Glomerular endothelial cell (primary cell): ENCODE measurements at places on chromosomes 5 and 9. TPM values are rescaled to one million over a fixed set of nuclear protein-coding genes. Genes with fewer than 3 reads are reported as not detected.

Gene DND1
- 0.29 and 1.1 TPM in 2 replicates for total RNA-seq

Gene DAB2IP
- total RNA-seq = 31.7 and 65.8 TPM in 2 replicates

Gene IL13
- total RNA-seq = not detected in 2 replicates

Gene HTR1A
- total RNA-seq = not detected in 2 replicates

Gene RACK1
- 2,136 and 2,867 TPM in 2 replicates for total RNA-seq

DNA sequence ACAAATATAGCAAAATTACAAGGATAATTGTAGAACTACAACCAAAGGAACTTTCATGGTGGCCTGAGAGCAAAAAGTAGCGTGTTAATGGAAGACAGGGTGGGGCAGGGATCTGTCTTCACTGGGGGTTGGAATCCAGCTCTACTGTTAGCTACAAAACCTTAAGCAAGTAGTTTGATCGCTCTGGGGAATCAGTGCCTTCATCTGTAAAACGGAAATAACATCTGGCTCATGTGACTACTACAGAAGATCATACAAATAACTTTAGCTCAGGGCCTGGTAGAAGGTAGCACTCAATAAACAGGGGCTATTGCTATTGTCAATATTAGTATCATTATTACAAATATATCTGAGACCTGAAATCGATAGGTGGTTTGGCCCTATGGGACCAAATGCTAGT is 40.4 kb downstream of the ZNF608 start:
- DNase-seq = no peak

DNA sequence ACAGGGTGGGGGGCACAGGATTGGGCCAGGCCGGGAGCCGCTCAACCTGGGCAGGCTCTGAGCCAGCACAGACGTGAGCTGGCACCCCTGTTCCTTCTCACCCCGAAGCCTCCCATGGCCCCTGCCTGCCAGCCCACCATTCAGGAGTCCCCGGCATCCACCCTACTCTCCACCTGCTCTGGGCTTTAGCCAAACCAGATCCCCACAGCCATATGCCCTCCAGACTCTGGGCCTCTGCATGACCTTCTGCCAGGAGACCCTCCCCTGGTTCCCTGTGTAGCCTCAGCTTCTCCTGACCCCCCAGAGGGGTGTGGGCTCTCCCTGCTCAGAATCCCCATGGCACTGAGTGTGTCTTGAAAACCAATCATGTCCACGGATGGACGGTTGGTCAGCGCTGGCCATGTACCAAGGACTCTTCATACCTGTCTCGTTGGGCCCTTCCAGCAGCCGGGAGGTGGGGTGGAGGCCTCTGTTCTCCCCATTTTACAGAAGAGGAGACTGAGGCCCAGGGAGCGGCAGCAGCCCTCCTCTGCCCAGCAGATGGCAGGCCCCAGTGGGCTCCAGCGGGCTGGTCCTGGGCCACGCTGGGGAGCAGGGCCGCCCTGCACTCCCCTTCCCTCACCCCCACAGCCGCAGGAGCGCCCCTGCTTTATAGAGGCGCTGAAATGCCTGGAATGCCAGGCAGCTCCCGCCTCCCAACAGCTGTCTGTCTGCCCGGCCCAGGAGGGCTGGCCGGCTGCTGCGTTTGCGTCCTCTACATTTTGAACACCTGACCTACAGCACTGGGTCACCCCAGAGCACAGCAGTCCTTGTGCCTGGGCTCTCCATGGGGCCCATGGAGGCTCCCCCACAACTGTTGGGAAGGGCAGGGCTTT is 3.5 kb upstream of the MYMK start:
- DNase-seq = no peak

DNA sequence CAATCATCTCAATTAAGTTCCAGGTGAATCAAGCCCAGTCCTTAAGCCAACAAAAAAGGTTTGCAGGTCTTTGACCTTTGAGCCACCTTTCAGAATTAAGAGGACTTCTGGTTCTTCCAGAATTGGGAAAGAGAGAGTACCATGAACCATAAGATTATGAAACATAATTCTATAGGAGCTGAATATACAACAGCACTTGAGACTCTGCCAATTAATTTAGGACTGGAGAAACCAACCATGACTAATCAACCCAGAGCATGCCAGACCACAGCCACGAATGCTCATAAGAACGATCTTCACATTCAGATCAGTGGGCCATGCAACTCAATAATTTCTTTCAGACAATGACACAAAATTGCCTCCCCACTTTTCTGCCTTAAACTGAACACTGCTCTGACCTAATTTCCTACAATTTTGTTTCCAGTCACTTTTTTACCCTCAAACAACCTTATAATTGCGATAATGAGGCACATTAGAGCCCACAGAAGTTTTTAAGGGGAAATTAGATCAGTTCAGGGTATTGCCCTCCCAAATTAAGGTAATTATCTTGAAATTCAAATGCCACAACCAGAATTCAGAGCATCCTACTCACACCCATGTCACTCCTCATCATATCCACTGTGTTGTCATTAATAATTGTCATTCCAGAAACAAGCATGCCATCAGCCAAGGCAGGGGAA is 213.4 kb downstream of the ATPSCKMT start:
- no peak for DNase-seq

- DNase-seq = no peak
Observed at GRCh38 chr5:37840053-37841034, 503 bp upstream of the GDNF start.

- DNase-seq = no peak
Observed at GRCh38 chr5:118193194-118193905, 795.0 kb downstream of the DTWD2 start.

DNA sequence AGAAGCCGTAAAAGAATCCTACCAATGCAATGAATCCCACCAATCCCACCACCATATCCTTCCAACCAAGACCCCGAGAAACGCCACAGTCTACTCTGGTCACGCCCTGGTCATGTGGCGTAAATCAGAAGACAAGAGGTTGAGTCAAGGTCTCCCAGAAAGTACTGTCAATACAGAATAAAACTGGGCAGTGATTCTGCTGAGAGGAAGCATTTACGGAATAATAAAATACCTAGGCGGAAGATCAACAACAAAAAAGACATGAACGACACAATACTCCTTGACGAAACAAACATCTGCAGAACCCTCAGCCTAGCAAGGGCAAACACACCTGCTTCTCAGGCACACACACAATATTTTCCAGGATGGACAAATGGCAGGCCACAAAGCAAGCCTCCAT is 62.8 kb downstream of the GOLM1 start:
- no peak for DNase-seq

DNA sequence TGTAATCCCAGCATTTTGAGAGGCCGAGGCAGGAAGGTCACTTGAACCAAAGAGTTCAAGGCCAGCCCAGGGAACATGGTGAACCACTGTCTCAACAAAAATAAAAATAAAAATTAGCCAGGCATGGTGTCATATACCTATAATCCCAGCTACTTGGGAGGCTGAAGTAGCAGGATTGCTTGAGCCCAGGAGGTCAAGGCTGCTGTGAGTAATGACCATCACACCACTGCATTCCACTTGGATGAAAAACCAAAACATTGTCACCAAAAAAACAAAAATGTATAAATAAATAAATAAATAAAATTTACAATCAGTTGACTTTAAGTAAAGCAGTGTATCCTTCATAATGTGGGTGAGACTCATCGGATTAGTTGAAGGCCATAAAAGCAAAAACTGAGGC is 541.4 kb downstream of the CSNK1G3 start:
- no peak for DNase-seq

GRCh38 chr5:129094924-129095899 is 663 bp downstream of the ISOC1 start:
- DNase-seq = no peak

- no peak for DNase-seq
Observed at GRCh38 chr9:28999806-29000205, 1426.5 kb upstream of the C9orf72 start.
